Spleen (tissue), 13 donors: ENCODE measurements at places on chromosomes 1 and 21.

GRCh38 chr1:51654000-51654399 lies 37.1 kb downstream of the OSBPL9 start:
- H3K27ac ChIP-seq = no peak overlapping the region

DNA sequence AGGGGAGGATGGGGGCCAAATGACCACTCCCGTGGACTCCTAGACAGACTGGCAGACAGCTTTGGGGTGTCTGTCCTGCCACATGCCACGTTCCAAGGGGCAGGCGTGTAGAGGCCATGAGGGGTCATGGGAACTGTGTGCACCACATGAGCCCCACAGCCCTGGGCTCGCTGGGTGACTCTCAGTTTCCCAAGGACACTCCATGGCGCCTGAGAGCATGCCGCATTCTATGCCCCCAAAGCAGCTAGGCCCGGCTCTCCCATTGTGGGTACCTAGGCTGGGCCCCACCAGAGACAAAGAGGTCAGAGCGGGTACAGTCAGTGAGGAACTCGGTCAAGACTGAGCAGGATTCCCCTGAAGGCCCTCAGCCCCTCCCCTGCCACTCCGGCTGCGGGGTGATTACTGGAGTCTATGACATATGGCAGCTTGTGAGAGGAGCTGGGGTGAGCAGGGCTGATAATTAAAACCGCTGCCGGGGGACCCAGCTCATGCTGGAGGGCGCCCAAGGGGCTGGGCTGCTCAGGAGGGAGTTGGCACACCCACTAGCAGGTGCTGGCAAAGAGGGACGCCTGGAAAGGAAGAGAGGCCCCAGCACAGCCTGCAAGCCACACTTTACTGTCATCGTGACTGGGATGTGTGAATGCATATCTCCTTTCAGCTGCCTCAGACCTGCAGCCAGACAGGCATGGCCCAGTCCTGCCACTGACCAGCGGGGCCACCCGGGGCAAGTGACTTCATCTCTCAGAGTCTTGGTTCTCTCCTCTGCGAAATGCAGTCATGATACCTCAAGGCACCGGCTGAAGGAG lies 8.4 kb downstream of the LRP8 start:
- no peaks in the 10 kb centered on the region for H3K27me3 ChIP-seq
- H3K27ac ChIP-seq = no peak overlapping the region

- H3K27ac ChIP-seq = no peak overlapping the region
- H3K27me3 ChIP-seq = peaks cover 25% of the 10 kb centered on the region
- DNase-seq = no peak
- H3K4me1 ChIP-seq = peaks cover 18% of the 10 kb centered on the region
- H3K4me3 ChIP-seq = no peak overlapping the region
Measured at GRCh38 chr1:54502342-54502741, 45.7 kb upstream of the ACOT11 start.

DNA sequence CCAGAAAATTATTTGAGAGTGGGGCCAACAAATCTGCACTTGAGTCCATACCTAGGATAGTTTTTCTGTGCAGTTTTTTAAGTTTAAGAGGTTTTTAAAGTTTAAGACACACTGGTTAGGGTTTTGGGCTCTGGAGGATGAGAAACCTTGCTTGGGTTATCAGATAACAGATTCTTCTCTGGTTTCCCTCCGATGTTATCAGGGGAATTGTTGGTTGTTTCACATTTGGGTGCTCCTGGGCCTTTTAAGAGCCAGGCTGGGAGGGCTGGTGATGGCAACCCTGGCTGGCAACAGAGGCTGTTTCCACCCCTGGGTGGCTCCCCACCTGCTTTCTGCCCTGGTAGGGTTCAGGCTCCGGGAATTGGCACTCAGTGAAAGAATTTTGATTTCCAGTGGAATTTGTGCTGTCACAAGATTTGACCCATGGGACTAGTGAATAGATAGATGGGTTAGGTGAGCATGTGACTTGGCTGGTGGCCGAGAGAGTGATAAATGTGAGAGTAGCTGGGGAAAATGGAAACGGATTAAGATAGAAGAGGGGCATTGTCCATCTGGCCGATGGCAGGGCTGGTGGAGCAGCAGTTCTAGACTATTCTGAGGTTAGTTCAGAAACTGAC lies 14.8 kb downstream of the VANGL1 start:
- H3K4me3 ChIP-seq = no peak overlapping the region
- H3K36me3 ChIP-seq = no peaks in the 10 kb centered on the region
- DNase-seq = no peak
- peaks cover 26% of the 10 kb centered on the region for H3K4me1 ChIP-seq

- H3K27me3 ChIP-seq = no peaks in the 10 kb centered on the region
- DNase-seq = no peak
- H3K36me3 ChIP-seq = no peaks in the 10 kb centered on the region
- H3K27ac ChIP-seq = no peak overlapping the region
- no peak overlapping the region for H3K4me3 ChIP-seq
Measured at GRCh38 chr1:48645883-48646282, 130.8 kb downstream of the BEND5 start.

GRCh38 chr1:181739214-181739613 lies 255.9 kb downstream of the CACNA1E start:
- no peaks in the 10 kb centered on the region for H3K36me3 ChIP-seq
- no peak for DNase-seq
- H3K27me3 ChIP-seq = no peaks in the 10 kb centered on the region
- no peak overlapping the region for H3K27ac ChIP-seq

- H3K4me3 ChIP-seq = no peak overlapping the region
- H3K4me1 ChIP-seq = no peaks in the 10 kb centered on the region
- H3K27ac ChIP-seq = no peak overlapping the region
Measured at GRCh38 chr1:95407131-95407885, 173.3 kb downstream of the RWDD3 start.

- peaks cover 55% of the 10 kb centered on the region for H3K4me1 ChIP-seq
- H3K4me3 ChIP-seq = no peak overlapping the region
- H3K36me3 ChIP-seq = no peaks in the 10 kb centered on the region
- peak overlapping the region; percentile 66 for H3K27ac ChIP-seq
Measured at GRCh38 chr1:197778366-197778945, 3.2 kb upstream of the DENND1B start.

GRCh38 chr1:88488237-88488636 lies 195.8 kb upstream of the PKN2 start:
- DNase-seq = no peak
- H3K36me3 ChIP-seq = no peaks in the 10 kb centered on the region
- H3K4me3 ChIP-seq = no peak overlapping the region
- H3K27ac ChIP-seq = no peak overlapping the region

- H3K27ac ChIP-seq = no peak overlapping the region
- no peak overlapping the region for H3K4me3 ChIP-seq
- peaks cover 34% of the 10 kb centered on the region for H3K4me1 ChIP-seq
- no peak for DNase-seq
Measured at GRCh38 chr1:145949219-145949618, 8.6 kb downstream of the LIX1L start.

DNA sequence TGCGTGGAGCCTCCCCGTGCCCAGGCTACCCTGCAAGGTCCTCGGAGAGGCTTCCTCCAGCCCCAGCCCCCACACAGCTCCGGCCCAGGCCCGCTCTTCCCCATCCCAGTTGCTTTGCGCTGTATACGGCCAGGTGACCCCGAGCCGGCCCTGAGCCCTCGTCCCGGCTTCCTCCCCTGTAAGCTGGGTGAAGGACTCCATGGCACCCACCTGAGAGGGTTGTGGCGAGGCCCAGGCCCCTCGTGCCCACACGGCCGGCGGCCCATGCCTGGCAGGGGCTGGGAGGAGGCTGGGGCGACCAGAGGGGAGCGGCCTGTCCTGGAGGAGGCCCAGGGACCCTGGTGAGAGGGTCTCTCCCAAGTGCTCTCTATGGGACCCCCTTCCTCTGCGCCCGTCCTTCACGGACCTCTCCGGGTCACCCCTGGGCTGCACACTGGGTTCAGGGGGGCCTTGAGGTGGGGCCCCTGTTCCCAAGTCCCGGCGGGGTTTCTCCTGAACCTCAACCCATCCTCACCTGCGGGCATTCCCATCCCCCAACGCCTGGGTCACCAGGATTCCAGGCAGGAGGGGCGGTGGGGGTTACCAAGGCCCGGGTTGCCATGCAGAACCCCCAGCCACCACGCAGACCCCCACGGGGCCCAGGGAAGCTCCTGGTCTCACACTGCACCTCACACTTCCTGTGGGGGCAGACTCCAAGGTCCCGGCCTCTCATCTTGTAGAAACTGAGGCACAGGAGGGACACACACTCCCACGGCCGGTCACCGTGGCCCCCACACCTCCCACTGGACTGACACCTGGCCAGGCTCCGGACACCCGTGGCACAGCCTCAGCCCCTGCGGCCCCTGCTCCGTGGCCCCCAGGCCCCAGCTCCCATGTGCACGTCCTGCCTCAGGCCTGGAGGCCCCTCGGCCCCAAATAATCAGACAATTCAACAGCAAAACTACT lies 25.2 kb downstream of the COL6A1 start:
- H3K4me3 ChIP-seq = no peak overlapping the region
- DNase-seq = peak; percentile 62
- no peaks in the 10 kb centered on the region for H3K36me3 ChIP-seq
- no peaks in the 10 kb centered on the region for H3K4me1 ChIP-seq
- no peaks in the 10 kb centered on the region for H3K27me3 ChIP-seq

DNA sequence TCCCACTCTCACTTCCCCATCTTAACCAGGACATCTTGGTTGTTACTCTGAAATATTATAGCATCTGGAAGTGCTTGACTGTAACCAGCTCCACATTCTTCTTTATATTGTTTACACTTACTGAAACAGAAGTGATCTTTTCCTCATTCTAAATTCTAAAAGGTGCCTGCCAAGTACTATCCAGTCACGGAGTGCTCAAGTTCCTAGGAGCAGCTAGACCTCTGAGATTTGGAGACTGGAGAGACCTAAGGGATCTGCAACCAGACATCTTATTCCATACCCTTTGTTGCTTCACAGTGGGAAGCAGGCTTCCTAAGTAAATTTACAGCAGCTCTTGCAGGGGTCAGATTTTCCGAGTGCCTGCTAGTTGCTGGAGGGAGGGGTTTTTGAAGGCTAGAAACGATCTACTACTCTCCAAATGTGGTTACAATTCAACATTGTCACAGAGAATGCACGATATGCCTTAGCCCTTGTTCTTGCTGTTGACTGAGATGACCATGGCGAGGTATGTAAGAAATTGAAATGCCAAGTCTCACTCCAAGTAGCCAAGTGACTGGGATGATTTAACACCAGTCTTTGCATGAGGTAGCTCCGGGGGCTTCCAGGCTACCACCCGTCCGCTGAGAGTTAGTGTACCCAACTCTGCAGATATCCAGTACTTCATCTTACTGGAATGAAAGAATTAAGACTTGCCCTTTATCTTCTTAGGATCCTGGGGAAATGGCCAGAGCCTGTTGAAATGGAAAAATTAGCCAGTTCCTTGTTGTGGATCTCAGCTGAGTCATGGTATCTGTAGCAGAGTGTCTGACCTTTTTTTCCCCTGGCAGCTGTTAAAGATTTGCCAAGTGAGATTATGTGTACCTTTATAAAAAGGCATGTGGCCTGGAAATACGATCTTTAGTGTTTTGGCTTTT lies 150.8 kb downstream of the MAST2 start:
- no peaks in the 10 kb centered on the region for H3K36me3 ChIP-seq
- no peak overlapping the region for H3K27ac ChIP-seq
- no peak overlapping the region for H3K4me3 ChIP-seq
- no peaks in the 10 kb centered on the region for H3K27me3 ChIP-seq
- H3K4me1 ChIP-seq = no peaks in the 10 kb centered on the region

DNA sequence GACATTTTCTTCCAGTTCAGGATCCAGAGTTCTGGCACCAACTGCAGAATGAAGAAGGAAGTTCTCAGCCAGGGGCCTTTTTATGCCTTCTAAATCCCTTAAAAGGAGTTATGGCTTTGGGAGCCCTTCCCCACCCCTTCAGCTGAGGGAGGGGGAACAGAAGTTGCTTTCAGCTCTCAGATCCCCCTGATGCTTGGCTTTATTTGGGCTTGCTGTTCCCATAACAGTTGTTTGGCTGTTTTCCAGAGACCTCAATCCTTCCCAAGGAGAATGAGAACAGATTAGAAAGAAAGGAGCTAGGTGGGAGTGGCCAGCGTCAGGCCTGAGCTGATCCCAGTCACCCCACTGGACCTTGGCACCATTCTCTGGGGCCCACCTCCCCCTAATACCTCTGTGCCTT lies at the start of gene RPE65:
Gene RPE65 (minus strand): TSS at position 54 of the 400 bp plus-strand sequence. CDS start 49 bp downstream, at position 5.
- H3K27ac ChIP-seq = no peak within 1 kb of the TSS
- no peak for DNase-seq
- peaks cover 4% of the 10 kb centered on the region for H3K4me1 ChIP-seq
- H3K36me3 ChIP-seq = no peaks in the 10 kb centered on the region

DNA sequence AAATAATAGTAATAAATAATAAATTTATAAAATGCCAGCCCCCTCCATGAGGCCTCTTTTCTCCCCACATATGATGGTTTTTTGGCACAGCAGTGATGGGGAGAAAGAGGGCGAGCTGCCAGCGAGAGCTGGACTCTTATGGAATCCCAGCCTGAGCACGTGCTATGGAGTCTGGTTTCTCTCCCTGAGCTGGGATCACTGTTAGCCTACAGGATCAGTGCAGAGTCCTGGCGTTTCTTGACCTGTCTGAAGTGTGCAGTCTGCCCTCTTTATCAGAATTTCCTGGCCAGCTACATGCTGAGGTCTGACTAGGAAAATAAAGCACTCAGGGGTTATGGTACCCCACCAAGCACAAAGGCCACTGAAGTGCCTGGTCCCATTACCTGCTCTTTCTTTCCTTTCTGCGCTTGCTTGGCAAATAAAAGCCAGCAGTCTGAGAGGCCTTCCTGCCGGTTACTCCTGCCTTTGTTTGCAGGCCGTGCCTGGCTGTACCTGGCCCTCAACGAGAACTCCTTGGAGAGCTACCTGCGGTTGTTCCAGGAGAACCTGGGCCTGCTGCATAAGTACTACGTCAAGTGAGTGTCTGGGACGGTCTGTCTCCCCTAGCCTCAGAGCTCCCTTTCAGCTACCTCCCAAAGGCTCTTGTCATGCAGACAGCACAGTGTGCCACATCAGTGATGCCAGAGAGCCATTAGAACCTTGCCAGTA lies 18.5 kb upstream of the SLC25A34 start:
- peaks cover 83% of the 10 kb centered on the region for H3K36me3 ChIP-seq
- H3K27ac ChIP-seq = no peak overlapping the region
- H3K4me1 ChIP-seq = peaks cover 25% of the 10 kb centered on the region
- H3K4me3 ChIP-seq = no peak overlapping the region
- DNase-seq = no peak
- no peaks in the 10 kb centered on the region for H3K27me3 ChIP-seq

DNA sequence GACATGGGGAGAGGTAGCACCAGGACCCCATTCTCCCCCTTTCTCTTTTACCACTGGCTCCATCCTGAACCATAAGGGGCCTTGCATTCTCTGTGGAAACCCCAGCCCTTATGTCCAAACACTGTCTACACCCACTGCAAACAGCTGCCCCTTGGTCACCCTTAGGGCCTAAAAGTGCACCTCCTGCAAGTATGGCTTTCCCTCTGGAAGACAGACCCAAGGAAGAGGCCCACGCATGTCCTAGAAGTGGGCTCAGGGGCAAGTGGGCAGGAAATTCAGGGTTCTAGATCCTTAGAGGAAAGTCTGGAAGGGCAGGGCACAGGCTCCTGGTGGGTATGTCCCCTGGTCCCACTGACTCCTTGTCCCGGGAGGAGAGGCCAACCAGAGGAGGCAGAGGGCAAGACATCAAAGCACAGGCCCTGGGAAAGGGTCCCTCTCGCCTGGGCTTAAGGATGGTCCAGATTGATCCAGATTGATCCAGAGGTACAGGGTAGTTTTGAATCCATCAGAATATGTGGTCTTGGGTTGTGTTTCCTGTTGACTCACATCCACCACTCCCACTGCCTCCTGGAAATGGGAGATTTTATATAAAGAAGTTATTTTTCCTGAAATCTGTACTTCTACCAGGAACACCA lies 150.9 kb downstream of the GRIK3 start:
- H3K27me3 ChIP-seq = no peaks in the 10 kb centered on the region
- no peak overlapping the region for H3K4me3 ChIP-seq

GRCh38 chr1:3819771-3820200 lies 23.5 kb upstream of the LRRC47 start:
- H3K27me3 ChIP-seq = no peaks in the 10 kb centered on the region
- H3K4me3 ChIP-seq = no peak overlapping the region
- H3K4me1 ChIP-seq = no peaks in the 10 kb centered on the region
- peaks cover 47% of the 10 kb centered on the region for H3K36me3 ChIP-seq
- no peak for DNase-seq
